Cerebellum (tissue), 4 donors: ENCODE measurements at places on chromosomes 4 and X. TPM values are rescaled to one million over a fixed set of nuclear protein-coding genes. Genes with fewer than 3 reads are reported as not detected.

MAGEA2B gene
- total RNA-seq, result not detected

DNA sequence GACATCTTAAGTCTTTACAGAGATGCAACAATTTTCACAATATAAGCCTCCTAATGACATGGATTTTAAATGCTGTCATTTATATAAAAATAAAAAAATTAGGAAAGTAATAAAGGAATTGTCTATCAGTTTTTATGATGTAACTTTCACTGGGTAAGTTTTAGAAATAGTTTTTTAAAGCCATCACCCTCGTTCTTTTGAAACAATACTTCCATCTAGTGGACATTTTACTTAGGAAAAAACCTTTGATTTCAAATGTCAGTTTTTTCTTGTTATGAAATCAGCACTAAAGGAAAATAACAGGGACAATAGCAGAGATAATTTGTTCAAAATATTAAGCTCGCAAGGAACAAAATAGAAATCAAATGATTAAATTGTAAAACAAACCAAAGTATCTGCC is 24.3 kb upstream of the NDNF start:
- DNase-seq, result no peak

NRK gene
- 15.5 TPM for total RNA-seq

DNA sequence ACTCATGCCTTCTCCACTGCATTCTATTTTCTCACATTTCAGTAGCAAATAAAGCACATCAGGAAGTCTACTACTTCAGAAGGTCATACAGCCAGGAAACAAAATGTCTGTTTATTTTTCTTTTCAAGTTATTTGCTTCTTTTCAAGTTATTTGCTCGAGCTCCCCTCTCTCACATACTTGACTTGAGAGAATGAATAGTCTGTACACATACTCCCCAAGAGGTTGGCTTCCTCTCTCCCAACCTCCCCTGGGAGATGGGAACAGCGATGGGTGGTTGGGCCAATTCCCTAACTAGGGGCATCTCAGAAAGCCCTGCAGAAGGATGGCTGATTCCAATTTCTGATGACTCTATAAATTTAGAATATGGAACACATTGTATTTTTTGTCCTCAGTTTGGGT is 64.7 kb upstream of the PTPN13 start:
- no peak for DNase-seq

DNA sequence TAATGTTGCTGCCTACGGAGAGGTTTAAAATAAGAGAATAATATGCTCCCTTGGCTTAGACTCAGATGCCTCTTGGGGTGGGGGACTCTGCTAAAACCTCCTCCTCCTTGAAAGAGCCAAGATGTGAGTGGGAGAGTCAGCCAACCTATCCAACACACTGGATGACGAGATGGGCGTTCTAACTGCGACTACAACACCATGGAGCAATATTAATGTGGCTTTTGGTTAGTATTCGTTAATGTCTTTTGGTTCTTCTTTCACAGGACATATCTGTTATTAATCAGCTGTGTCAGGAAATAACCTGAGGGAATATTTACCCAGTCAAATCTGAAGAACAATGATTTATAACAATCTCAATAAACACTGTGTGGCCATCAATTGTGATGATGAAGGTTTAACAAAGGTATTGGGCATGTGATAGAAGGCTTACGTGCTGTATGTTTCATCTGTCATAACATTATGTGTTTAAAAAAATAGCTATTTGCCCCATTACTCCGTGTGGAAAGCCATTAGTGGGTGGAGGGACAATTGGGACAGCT is 143.5 kb upstream of the FTHL17 start:
- DNase-seq, result no peak

PLK4 gene
- 20.9 TPM for total RNA-seq

GUCY1B1 gene
- total RNA-seq, result 30.3 TPM

- DNase-seq, result peak; percentile 8
These were observed 98.1 kb upstream of the EGFL6 start for GRCh38 chrX:13471269-13471668.

GRCh38 chr4:111631215-111631999 is 513.8 kb upstream of the FAM241A start:
- no peak for DNase-seq

DNA sequence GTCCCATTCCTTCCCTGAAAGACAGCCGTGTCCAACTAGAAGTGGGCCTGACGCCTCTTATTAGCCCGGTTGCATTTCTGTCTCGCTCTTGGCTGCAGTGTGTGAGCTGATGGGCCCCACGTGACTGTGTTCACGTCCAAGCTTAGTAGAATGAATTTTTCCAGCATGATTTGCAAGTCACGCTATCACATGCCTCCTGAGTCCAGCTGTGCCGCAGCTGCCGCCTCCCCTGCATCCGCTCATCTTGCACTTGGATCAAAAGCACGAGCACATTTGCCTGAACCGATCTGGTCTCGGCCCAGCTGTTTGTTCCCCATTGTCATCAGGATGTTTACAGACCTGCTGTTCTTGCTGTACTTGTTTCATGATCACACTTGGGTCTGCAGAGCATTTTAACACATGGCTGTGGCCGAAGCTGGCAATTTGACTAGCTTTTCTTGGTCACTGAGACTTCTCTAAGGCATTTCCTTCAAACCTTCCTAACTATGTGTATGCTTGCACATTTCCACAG is 126.5 kb downstream of the KIT start:
- no peak for DNase-seq

PCDH18 gene
- 42.3 TPM for total RNA-seq

- DNase-seq, result no peak
These were observed 323.9 kb upstream of the CXXC4 start for GRCh38 chr4:104818579-104818978.

DNA sequence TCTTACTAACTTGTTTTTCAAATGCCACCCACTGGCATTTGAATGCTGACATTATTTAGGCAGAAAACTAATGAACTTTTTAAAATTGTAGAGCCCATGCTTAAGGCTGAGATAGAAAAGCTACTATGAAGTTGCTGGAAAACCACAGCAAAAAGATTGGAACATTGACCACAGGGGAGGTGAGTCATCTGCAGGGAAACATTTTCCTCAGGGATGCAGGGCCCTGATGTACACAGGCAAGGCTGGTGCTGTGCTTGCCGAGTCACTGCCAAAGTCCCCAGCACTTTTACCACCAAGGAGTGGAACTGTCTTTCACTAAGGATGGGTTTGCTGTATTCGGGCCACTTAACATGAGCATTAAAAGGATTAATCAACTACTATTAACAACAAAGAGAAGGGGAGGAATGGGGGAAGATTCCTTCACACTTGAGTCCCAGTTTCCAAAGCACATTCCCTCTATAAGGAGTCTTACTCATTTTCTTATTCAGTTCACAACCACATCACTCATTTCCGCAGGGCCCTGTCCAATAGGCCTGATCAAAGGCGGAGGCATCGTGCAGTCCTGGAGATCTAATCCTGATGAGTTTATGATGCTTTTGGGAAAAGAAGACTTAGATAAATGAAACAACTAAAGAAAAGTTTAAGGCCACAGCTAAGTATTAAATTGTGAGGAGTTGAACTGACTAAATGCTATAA is 202.9 kb upstream of the NPY2R start:
- DNase-seq, result no peak

DNA sequence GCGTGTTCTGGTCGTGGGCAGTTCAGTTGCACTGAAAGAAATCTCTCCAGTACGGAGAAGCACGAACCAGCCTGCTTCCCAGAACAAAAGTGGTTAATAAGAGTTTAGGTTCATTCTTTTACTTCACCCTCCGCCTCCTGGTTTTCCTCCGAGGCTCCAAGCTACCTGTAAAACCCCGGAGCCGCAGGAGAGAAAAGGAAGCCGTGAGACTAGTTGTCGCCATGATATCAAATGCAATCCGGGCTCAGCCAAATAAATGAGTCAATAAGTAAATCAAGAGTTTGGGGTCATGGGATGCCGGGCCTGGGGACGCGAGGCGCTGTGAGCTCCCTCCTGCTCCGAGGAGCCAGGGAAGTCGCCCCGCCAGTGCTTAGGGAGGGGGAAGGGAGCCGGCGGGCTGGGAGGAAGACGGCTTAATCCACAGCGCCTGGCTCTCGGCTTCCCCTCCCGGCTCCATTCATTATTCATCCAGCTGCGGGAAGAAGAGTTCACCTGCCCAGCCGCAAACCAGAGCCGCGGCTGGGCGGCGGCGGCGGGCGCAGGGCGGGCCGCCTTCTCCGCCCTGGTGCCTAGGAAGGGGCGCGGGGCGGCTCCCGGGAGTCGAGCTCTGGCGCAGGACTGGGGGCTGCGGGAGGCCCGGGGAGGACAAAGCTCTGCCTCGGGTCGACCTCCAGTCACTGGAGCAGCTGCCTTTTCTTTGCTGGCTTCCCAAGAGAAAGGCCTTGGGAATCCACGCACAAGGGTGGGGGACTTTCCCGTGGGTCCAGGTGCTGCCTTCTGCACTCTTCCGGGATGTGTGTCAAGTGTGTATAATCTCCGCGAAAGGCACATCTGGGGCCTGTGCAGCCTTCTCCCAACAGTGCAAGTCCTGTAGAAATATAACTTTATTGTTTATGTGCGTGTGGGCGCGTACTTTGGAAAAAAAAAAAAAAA is 1.7 kb downstream of the FRAS1 start:
- peak; percentile 20 for DNase-seq

- DNase-seq, result peak; percentile 39
These were observed 33.5 kb upstream of the RASSF6 start for GRCh38 chr4:73653695-73654106.
